Body of pancreas (tissue), 4 donors: ENCODE measurements at places on chromosomes 11 and 22.

DNA sequence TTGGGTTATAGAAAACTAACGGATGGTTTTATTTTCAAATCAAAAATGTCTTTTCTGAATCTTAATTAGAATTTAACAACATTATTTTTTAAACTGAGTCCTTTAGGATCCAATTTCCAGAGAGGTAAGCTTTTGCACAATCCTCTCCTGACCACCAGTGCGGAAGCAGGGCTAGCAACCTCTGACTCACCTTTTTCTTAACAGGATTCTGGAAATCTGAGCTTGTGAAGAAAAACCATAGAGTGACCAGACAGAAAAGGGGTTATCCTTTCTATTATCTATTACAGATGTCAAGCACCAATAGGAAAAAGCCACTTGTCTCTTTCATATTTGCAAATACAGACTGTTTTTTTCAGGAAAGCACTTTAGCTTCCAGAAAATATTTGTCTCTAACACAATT, 25.3 kb downstream of the ALG9 start:
- H3K4me1 ChIP-seq, result peaks cover 4% of the 10 kb centered on the region
- H3K27me3 ChIP-seq, result no peaks in the 10 kb centered on the region
- DNase-seq, result no peak

DNA sequence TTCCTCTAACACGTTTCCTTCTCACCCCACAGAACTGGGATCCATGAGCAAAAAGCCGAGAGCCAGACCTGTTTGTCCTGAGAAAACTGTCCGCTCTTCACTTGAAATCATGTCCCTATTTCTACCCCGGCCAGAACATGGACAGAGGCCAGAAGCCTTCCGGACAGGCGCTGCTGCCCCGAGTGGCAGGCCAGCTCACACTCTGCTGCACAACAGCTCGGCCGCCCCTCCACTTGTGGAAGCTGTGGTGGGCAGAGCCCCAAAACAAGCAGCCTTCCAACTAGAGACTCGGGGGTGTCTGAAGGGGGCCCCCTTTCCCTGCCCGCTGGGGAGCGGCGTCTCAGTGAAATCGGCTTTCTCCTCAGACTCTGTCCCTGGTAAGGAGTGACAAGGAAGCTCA, 24.0 kb downstream of the CD5 start:
- no peaks in the 10 kb centered on the region for H3K27me3 ChIP-seq
- DNase-seq, result no peak
- no peaks in the 10 kb centered on the region for H3K36me3 ChIP-seq
- no peak overlapping the region for H3K4me3 ChIP-seq

GRCh38 chr22:49308300-49308699, 519.4 kb downstream of the BRD1 start:
- no peaks in the 10 kb centered on the region for H3K36me3 ChIP-seq
- H3K27ac ChIP-seq, result no peak overlapping the region
- H3K4me1 ChIP-seq, result peaks cover 5% of the 10 kb centered on the region
- no peak overlapping the region for H3K4me3 ChIP-seq
- peaks cover 13% of the 10 kb centered on the region for H3K27me3 ChIP-seq

- H3K27me3 ChIP-seq, result no peaks in the 10 kb centered on the region
- peaks cover 12% of the 10 kb centered on the region for H3K4me1 ChIP-seq
- no peak overlapping the region for H3K4me3 ChIP-seq
- no peaks in the 10 kb centered on the region for H3K36me3 ChIP-seq
- H3K27ac ChIP-seq, result no peak overlapping the region
These were observed 18.4 kb downstream of the FAM118B start for GRCh38 chr11:126229858-126230540.

- DNase-seq, result no peak
- no peaks in the 10 kb centered on the region for H3K36me3 ChIP-seq
- H3K27ac ChIP-seq, result no peak overlapping the region
- H3K27me3 ChIP-seq, result no peaks in the 10 kb centered on the region
- H3K4me3 ChIP-seq, result no peak overlapping the region
These were observed 40.3 kb upstream of the E2F8 start for GRCh38 chr11:19281041-19281440.

DNA sequence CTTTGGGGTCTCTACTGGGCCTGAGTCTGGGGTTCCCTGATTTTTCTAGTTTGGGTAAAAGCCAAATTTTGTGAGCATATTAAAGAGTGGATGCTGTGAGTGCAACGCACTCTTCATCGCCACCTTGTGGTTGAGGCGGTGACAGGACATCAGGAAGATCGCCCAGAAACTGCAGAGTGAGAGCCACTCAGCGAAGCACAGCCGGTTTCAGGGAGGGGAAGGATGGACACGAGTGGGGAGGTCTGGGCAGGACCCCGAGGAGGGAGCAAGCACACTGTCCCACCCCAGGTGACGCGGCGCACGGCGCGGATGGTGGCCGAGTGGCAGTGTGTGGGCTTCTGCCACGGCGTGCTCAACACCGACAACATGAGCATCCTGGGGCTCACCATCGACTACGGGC, 9.1 kb downstream of the SELENOO start:
- no peak overlapping the region for H3K4me3 ChIP-seq
- no peaks in the 10 kb centered on the region for H3K36me3 ChIP-seq

DNA sequence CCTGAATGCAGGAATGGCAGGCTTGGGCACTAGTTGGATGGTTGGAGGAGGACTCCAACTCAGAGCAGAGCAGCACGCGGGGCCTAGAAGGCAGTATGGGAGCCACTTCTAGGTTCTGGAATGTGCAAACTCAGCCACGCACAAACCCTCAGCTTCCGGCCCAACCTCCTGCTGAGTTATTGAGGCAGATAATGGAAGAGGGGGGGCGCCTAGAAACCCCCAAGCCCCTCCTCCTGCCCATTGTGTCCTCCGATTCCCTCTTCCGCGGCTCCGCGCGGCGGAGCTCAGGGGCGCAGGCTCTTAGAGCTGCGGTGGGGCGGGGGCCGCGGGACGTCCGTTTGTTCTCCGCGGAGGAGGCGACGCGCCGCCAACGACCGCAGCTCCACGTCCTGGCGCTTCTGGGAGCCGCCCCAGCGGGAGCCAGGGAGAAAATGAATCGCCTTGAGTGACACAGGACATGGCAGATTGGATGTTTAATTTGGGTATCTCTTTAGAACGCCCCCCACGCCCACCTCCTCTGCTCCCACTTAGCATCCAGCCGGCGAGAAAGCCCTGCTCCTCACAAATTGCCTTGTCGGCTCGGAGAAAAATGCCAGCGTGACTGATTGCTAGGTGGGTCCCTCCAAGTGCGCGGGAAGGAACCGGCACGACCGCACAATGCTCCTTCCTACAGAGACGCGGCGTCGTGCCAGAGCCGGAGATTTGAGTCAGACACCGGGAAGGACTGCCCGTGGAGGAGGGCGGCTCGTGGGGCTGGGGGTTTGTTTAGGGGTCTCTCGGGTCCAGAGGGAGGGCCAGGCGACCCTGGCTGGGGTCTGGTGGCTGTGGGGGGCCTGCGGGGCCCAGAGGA, 144.6 kb downstream of the NECTIN1 start:
- peak; percentile 58 for DNase-seq
- peaks cover 17% of the 10 kb centered on the region for H3K4me1 ChIP-seq
- H3K36me3 ChIP-seq, result no peaks in the 10 kb centered on the region
- H3K27ac ChIP-seq, result peak overlapping the region; percentile 58
- no peaks in the 10 kb centered on the region for H3K27me3 ChIP-seq

- DNase-seq, result no peak
- H3K4me3 ChIP-seq, result no peak overlapping the region
- H3K27ac ChIP-seq, result no peak overlapping the region
These were observed 67.4 kb upstream of the PITPNB start for GRCh38 chr22:27986459-27986858.

- DNase-seq, result no peak
- no peaks in the 10 kb centered on the region for H3K36me3 ChIP-seq
- no peak overlapping the region for H3K4me3 ChIP-seq
- H3K27ac ChIP-seq, result no peak overlapping the region
These were observed 73.1 kb downstream of the ZNRF3 start for GRCh38 chr22:28956506-28956905.

DNA sequence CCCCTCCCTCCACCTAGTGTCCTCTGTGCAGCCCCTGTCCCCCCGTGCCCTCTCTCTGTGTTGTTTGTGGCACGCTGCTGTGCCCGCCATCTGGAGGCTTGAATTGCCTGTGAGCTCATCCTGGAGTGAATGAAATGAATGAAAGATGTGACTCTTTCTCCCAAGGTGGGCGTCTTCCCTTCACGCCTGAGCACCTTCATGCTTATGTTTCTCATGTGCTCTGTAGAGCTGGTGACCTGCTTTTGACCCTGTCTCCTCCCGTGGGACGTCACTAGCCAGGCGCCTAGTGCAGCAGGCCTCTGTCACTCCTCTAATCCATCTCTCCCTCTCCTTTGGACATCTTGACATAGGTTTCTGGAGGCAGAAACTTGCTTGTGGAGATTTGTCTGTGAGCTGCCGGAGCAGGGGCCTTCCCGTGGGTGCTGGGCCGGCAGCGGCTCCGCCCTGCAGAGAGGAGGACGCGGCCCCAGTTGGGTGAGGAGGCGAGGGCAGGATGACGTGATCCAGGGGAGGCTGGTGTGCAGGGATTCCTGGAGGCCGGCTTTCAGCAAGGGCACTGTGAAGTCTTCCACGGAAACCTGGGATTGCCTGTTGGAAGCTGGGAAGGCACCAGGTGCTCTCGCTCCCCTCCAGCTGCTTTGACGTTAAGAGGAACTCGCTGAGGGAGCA, 40.6 kb downstream of the MUC6 start:
- peaks cover 20% of the 10 kb centered on the region for H3K36me3 ChIP-seq
- peak overlapping the region; percentile 42 for H3K27ac ChIP-seq
- H3K4me1 ChIP-seq, result no peaks in the 10 kb centered on the region
- DNase-seq, result peak; percentile 30

DNA sequence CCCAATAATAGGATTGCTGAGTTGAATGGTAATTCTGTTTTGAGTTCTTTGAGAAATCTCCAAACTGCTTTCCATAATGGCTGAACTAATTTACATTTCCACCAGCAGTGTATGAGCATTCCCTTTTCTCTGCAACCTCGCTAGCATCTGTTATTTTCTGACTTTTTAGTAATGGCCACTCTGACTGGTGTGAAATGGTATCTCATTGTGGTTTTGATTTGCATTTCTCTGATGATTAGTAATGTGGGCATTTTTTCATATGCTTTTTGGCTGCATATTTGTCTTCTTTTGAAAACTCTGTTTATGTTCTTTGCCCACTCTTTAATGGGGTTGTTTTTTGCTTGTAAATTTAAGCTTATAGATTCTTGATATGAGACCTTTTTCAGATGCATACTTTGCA, 97.4 kb downstream of the FDX1 start:
- DNase-seq, result no peak
- H3K36me3 ChIP-seq, result no peaks in the 10 kb centered on the region
- no peak overlapping the region for H3K4me3 ChIP-seq
- H3K4me1 ChIP-seq, result no peaks in the 10 kb centered on the region

GRCh38 chr11:70834277-70834940, 418.0 kb downstream of the SHANK2 start:
- no peak for DNase-seq
- H3K27ac ChIP-seq, result no peak overlapping the region
- H3K4me3 ChIP-seq, result no peak overlapping the region
- no peaks in the 10 kb centered on the region for H3K36me3 ChIP-seq

GRCh38 chr22:48898524-48899250, 929.0 kb downstream of the BRD1 start:
- no peak for DNase-seq
- no peaks in the 10 kb centered on the region for H3K27me3 ChIP-seq
- H3K4me1 ChIP-seq, result no peaks in the 10 kb centered on the region
- no peak overlapping the region for H3K27ac ChIP-seq
- H3K4me3 ChIP-seq, result no peak overlapping the region
- no peaks in the 10 kb centered on the region for H3K36me3 ChIP-seq

DNA sequence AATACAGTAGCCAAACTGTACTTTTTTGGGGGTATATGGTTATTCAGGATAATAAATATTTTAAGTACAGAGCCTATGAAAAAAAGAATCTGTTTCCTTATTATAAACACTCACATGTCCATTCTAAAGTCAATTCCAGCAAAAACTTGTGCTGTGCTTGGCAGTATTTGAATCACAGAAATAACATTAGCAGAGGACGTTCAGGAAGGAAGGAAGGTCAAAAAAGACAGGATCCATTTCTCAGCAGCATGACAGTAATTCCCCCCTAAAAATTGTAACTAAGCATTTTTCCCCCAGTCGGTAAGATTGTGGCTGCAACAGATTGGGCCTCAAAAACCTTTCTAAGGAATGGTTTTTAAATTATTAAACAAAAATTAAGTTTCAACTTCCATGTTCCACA, 124.8 kb downstream of the ATG16L2 start:
- H3K4me1 ChIP-seq, result no peaks in the 10 kb centered on the region
- no peak overlapping the region for H3K27ac ChIP-seq
- no peaks in the 10 kb centered on the region for H3K36me3 ChIP-seq
- no peaks in the 10 kb centered on the region for H3K27me3 ChIP-seq
- H3K4me3 ChIP-seq, result no peak overlapping the region

DNA sequence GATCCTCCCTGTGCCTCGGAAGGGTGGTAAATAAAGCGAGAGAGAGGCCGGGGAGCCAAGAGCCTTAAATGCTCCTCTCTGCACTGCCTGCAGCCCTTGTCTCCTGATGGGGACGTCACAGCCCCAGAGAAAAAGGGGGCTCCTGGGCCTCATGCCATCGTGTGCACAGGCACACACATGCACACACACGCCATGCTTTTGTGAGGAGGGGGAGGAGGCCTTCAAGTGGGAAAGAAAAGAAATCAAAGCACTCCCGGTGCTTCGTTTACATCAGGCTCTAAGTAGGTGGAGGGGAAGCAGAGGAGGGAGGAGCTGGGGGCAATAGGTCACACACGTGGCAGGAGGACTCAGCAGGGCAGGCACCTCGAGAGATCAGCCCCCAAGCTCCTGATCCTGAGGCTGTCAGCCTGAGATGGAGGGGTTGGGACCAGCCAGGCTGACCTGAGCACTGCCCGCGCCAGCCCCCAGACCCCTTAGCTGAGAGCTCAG, 68.2 kb upstream of the NECTIN1 start:
- H3K4me1 ChIP-seq, result no peaks in the 10 kb centered on the region
- no peak for DNase-seq
- no peaks in the 10 kb centered on the region for H3K36me3 ChIP-seq
- H3K27me3 ChIP-seq, result no peaks in the 10 kb centered on the region

DNA sequence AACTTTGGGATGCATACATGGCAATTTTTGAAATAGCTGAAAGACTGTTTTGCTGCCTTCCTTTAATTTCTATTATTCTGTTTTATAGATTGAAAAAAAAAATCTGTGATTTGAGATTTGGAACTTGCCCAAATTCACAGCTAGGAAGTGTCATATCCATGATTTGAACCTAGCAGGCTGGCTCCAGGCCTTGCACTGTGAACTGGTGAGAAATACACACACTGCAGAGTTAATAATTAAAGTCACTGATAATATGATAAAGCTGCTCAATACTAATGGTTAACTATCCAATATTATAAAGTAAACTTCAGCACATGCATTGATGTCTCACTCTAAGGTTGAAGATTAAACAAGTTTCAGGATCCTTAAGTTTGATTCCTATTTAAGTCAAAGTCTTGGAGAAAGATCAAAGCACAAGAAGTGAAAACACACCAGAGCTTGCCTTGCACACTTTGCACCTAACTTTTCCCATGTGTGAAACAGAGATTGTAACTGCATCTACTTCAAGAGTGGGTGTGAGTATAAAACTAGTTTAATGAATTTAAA, 150.6 kb upstream of the CCDC179 start:
- H3K27me3 ChIP-seq, result no peaks in the 10 kb centered on the region
- DNase-seq, result peak; percentile 86
- H3K36me3 ChIP-seq, result no peaks in the 10 kb centered on the region
- peaks cover 19% of the 10 kb centered on the region for H3K4me1 ChIP-seq
- no peak overlapping the region for H3K4me3 ChIP-seq

- no peak overlapping the region for H3K4me3 ChIP-seq
- peaks cover 42% of the 10 kb centered on the region for H3K4me1 ChIP-seq
- H3K36me3 ChIP-seq, result no peaks in the 10 kb centered on the region
- no peaks in the 10 kb centered on the region for H3K27me3 ChIP-seq
- no peak overlapping the region for H3K27ac ChIP-seq
These were observed 109.4 kb upstream of the OR4B1 start for GRCh38 chr11:48107188-48107704.

GRCh38 chr11:76654980-76655379, 15.6 kb downstream of the LRRC32 start:
- H3K4me3 ChIP-seq, result no peak overlapping the region
- no peak overlapping the region for H3K27ac ChIP-seq
- H3K4me1 ChIP-seq, result no peaks in the 10 kb centered on the region
- H3K27me3 ChIP-seq, result no peaks in the 10 kb centered on the region
- H3K36me3 ChIP-seq, result no peaks in the 10 kb centered on the region
